HFFc6 (cell line): ENCODE measurements at places on chromosomes 4 and X.

GRCh38 chr4:98861100-98861884 is 67.6 kb downstream of the EIF4E start:
- DNase-seq: no peak

DNA sequence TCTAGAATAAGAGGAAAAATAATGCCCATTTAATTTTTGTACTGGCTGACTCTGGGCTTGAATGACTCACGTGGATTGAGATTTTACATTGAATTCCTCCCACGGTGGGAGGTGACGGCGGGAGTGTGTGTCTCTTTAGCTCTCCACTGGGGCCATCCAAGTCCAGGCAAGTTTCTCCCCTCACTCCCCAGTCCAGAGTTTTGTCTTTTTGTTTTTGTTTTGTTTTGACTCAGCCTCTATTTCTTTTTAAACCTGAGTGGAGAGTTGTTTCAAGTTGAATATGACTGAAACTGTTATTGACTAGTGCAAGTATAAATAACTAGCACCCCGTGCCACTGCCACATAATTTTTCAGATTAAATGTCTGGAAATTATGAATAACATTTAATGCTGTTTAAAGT is 13.6 kb downstream of the CHST7 start:
- DNase-seq: peak; percentile 57

GRCh38 chrX:7316280-7316679 is 168.3 kb upstream of the PUDP start:
- peak; percentile 9 for DNase-seq

GRCh38 chr4:8910822-8911315 is 39.2 kb upstream of the HMX1 start:
- no peak for DNase-seq

DNA sequence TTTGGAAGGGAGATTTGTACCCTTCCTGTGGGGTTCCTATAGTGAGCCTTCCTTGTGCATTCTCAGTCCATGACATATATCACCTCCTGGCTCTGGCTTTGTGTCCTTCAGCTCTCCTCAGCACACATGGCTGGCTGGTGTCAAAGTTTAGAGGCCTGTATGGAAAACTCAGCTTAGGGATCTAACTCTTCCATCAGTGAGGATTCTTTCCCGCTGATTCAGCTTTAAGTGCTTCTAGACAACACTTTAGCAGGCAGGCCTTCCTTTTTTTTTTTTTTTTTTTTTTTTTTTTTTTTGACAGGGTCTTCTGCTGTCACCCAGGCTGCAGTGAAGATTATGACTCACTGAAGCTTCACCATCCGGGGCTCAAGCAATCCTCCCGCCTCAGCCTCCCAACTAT is 84.2 kb downstream of the NPNT start:
- peak; percentile 56 for DNase-seq

DNA sequence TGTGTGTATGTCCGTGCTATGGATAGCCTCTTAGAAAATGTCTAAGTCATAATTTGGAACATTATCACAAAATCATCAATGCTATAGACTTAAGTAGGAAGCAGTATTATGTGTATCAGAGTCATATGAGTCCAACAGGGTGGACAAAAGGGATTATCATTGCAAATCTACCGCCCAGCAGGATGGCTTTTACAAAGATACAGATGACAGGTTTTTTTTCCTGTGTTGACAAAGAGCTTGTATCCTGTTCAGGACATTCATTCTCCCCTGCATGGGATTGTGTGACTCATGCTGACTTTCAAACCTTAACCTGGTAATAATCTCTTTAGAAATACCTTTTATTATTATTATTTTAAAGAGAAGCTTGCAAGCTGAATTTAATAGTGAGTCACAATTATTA is 310.3 kb upstream of the GNPDA2 start:
- DNase-seq: no peak

GRCh38 chrX:20056704-20057103 is 60.0 kb downstream of the MAP7D2 start:
- no peak for DNase-seq

DNA sequence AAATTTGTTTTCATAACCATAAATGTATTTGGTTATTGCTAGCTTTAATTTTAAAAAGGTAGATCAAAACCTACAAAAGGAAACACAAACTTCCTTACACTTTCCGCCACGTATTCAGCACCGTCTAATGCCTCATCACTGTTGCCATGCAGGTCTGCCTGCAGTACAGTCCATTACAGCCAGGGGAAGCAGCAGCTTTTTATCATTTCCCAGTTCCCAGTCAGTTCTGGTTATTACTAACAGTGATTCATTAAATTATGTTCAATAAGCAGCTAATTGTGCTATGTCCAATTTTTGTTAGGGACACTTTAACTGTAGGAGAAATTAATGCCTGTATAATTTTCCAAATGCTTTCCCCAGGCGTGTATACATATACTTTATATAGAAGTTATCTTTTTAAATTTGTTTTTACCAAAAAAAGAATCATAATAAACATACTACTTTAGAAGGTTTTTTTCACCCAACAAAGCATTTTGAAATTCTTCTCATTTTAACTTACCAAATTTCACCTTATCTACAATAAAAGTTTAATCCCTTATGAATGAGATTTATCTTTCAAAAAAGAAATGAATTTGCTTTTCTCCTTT is 93.3 kb downstream of the ANXA3 start:
- DNase-seq: peak; percentile 74

DNA sequence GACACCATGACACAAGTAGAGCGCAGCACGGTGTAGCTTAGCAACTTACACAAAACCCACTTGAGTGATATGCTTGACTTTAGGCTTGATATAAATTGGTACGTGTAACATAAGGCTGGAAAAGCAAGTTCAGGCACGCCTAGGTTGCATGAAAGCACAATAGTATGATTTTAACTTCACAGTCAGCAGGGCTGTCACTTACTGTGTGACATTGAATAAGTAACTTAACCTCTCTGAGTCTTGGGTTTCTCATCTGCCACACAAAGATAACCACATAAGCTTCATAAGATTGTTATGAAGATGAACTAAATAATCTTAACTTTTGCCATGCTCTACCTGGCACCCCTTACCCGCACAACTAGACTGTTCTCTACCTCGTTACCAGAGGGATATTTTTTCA is 9.5 kb downstream of the SRD5A3 start:
- no peak for DNase-seq

DNA sequence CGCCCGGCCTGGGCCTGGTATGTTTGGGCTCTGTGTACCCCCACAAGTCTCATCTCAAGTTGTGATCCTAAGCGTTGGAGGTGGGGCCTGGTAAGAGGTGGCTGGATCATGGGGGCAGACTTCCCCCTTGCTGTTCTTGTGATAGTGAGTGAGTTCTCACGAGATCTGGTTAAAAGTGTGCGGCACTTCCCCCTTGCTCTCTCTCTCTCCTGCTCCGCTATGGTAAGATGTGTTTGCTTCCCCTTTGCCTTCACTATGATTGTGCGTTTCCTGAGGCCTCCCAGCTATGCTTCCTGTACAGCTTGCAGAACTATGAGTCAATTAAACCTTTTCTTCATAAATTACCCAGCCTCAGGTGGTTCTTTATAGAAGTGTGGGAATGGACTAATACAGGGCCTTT is 53.0 kb downstream of the CHST7 start:
- no peak for DNase-seq

DNA sequence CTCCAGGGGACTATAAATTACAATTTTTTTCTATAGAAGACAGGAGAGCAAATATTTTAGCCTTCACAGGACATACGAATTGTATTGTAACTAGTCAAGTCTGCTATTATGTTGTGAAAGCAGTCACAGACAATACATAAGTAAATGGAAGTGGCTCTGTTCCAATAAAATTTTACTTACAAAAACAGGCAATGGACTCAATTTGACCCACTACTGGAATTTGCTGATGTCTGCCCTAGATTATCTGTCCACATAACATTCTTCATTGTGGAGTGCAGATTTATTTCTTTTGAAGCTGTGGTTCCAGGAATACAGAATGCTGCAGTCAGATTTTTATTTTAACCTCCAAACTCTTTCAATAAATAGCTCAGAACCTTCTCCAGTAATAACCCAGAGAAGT is 330.3 kb downstream of the PPP4R3C start:
- DNase-seq: no peak

- DNase-seq: no peak
Measured at GRCh38 chrX:124151195-124151594, 181.3 kb upstream of the TEX13D start.

DNA sequence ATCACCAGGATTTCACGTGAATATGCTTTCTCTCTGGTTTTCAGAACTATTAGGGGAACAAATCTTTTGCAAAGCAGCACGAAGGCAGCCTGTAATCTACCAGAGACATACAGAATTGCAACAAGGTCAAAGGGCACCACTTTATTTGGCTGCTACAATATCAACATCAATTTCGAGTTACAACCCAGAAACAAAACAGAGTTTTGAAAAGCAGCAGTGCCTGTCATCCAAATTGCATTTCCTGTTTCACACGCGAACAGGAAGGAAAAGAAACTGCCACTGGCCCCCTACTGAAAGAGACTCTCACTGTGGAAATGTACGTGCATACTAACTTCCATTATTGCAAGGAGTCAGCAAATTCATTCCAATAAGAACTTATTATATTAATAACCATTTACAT is 17.1 kb upstream of the C1QTNF7 start:
- no peak for DNase-seq

- DNase-seq: no peak
Measured at GRCh38 chr4:122412547-122412946, 33.7 kb downstream of the ADAD1 start.

DNA sequence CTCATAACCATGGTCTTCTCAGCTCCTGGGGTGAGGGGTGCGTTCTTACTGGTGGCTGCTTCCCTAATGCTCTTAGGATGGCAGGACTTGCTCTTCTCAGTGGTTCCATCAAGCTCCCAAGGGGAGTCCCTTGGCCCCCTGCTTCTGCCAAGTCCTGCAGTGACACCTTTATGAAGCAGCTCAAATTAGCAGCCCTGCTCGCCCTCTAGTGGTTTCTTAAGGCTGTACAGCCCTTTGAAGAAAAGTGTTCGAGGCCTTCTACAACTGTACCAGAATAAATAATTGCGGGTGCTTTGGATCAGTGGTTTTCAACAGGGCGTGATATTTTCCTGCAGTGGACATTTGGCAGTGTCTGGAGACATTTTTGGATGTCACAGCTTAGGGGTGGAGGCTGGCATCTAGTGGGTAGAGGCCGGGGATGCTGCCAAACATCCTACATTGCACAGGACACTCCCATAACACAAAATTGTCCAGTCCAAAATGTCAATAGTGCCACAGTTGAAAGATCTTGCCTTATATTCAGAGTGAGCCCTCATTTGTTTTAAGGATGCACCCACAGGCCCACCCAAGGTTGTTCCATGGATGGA is 204.7 kb upstream of the S100G start:
- DNase-seq: peak; percentile 3

- DNase-seq: no peak
Measured at GRCh38 chr4:38146383-38146782, 186.2 kb downstream of the PTTG2 start.

- DNase-seq: no peak
Measured at GRCh38 chr4:34108391-34108790, 2135.9 kb downstream of the ARAP2 start.

GRCh38 chrX:9770319-9770718 is 4.7 kb upstream of the GPR143 start:
- no peak for DNase-seq

DNA sequence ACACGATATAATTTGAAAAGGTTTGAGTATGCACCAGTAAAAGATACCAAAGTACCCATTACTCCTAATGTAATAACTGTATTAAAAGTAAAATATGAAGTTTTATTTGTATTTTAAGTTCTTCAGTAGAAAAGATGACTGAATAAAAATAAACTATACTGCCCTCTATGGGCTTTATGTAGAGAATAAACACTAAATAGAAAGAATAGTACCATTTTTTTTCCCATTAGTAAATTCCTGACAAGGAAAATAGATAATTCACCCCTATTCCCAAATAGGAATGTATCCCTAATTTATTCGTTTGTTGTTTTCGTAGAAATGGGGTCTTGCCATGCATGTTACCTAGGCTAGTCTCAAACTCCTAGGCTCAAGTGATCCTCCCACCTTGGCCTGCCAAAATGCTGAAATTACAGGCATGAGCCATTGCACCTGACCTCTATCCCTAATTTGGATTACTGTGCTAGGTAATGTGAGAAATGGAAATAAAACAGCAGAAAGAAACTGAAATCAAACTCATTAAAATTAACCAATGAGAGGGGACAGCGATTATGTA is 73.6 kb upstream of the COX18 start:
- DNase-seq: no peak

DNA sequence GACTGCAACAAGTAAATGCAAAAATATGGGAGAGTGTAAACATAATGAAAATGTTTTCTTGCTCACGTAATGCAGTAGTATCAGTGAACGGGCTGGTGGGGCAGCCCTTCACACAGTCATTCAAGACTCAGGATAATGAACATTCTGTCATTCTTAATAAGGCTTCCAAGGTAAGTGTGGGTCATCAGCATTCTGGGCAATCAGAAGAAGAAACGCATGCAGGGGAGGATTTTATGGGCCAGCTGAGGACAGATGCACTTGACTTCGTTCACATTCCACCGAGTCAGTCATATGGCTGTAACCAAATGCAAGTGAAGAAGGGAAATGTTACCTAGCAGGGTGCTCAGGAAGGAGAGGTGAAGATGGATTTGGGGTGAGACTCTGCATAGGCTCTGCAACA is 68.0 kb upstream of the MAP9 start:
- DNase-seq: no peak

GRCh38 chr4:149723065-149723464 is 92.6 kb downstream of the IQCM start:
- no peak for DNase-seq

GRCh38 chrX:123256378-123256777 is 72.3 kb downstream of the GRIA3 start:
- no peak for DNase-seq

DNA sequence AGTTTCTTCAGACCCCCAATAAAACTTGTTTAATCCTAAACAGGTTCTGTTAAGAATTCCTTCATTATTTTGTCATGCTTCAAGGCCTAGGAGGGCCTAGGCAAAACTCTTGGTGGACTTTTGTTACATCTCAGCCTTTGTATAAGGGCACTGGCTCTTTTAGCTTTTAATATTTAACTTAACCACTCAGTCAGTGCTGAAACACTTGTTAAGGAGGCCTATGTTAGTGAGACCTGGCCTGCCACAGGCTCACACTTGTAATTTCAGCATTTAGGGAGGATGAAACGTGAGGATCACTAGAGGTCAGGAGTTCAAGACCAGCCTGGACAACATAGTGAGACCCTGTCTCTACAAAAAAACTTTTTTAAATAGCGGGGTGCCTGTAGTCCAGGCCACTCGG is 32.7 kb upstream of the PGK1 start:
- DNase-seq: no peak

GRCh38 chr4:140602714-140603113 is 34.0 kb upstream of the UCP1 start:
- no peak for DNase-seq

GRCh38 chr4:121304893-121305292 is 75.9 kb downstream of the QRFPR start:
- no peak for DNase-seq

GRCh38 chr4:105283501-105283900 is 136.8 kb downstream of the TET2 start:
- DNase-seq: peak; percentile 17

- peak; percentile 32 for DNase-seq
Measured at GRCh38 chr4:159012381-159012780, 90.5 kb upstream of the RAPGEF2 start.

GRCh38 chr4:4666693-4667621 is 125.1 kb upstream of the STX18 start:
- peak; percentile 33 for DNase-seq
